ENCODE measurements at places on chromosomes 2 and 18.

DNA sequence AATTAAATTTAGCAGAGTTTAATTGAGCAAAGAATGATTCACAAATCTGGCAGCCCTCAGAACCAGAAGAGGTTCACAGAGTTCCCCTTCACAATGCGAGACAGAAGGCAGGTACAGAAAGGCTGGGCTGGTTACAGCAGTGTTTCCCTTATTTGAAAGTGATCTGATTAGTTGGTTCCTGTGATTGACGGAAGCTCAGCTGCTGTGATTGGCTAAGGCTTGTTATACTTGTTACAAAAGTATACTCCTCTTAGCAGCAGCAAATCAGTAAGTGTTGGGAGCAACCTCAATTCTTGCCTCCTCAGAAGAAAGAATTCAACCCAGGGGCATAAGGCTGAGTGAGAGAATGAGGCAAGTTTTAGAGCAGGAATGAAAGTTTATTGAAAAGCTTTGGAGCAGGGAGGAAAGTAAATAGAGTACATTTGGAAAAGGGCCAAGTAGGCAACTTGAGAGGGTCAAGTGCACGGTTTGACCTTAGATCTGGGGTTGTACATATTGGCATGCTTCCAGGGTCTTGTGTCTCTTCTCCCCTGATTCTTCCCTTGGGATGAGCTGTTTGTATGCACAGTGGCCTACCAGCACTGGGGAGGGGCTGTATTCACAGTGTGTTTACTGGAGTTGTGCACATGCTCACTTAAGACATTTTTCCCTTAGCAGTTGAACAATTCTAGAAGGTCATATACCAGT lies 431.8 kb upstream of the RAB12 start:
- no peak for DNase-seq

DNA sequence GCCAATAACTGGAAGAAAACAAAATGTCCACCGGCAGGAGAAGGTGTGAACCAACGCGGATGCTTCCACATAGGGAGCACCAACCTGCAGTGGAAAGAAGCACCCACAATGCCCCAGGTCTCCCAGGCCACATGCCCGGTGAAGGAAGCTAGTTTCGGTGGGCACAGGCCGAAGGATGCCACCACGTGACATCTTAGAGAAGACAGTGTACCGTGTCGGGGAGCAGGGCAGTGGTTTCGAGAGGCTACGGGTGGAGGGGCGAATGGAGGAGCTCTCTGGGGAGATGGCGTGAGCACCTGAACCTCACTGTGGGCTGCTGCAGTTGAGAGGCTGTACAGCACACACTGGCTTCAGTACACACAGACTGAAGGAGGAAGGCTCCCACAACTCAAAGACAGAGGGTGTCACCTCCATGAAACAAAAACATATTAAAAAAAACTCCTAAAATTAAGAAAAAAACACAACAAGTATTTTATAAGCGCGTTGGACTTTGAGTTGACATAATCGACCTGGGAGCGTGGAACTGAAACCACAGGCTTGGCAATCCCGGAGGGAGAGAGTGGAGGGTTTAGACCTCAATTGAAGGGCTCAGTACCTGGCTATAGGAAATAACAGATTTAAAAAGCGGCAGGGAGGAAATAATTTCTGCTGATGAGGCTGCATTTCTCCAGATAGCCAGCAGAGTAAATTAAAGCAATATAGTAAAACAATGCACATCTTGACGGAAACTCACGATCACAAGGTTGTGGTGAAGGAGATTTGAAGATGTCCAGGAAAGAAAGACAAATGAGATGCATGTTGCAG lies 160.1 kb downstream of the RTP5 start:
- DNase-seq, result no peak

DNA sequence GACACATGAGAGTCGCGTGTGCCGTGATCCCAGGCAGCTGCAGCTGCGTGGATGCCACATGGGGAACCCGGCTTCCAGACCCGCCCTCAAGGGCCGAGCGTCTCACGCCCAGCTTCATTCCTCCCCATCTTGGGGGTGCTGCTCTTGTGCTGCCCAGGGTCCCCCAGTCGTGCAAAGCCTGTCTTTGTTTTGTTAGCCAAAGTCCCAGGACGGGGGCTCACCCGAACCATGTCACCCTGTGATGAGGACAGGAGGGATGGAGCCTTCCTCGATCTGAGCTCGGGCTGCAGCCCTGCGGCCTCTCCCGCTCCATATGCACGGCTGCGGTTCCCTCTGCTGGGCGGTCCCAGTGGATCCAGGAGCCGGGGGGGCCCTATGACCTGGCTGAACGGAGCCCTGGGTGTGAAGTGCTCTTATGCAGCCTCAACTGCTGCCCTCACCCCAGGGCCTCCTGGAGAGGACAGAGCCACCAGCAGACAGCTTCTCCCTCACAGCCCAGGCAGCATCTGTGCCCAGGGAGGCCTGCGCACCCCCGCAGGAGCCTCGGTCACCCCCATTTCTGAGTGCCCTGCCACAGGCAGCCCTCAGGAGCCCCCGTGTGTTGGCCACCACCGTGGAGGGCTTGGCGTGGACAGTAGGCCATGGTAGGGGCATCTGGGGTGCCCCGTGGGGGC lies 99.0 kb upstream of the CTDP1 start:
- no peak for DNase-seq

DNA sequence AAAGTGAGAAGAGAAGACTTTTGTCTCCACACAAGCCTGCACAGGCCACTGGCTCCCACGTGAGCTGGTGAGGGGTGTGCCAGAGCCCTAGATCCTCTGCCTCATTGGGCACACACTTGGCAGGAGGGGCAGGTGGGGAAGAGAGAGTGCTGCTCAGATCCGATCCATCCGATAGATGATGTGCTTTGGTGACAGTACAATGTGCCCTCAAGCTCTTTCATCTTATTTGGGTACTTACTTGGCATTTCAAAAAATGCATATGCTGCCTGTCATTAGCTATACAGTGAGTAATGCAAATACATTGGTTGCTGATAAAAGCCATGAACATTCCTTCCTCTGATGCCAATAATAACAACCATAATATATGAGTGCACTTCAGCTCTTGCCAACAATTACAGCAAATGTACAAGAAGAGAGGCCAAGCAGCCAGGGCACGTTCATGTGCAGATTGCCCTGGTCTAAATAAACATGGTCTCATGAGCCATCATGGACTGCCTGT lies 255.3 kb downstream of the VAPA start:
- DNase-seq, result no peak

- DNase-seq, result no peak
Measured at GRCh38 chr18:74291472-74291770, 342 bp downstream of the CYB5A start.

DNA sequence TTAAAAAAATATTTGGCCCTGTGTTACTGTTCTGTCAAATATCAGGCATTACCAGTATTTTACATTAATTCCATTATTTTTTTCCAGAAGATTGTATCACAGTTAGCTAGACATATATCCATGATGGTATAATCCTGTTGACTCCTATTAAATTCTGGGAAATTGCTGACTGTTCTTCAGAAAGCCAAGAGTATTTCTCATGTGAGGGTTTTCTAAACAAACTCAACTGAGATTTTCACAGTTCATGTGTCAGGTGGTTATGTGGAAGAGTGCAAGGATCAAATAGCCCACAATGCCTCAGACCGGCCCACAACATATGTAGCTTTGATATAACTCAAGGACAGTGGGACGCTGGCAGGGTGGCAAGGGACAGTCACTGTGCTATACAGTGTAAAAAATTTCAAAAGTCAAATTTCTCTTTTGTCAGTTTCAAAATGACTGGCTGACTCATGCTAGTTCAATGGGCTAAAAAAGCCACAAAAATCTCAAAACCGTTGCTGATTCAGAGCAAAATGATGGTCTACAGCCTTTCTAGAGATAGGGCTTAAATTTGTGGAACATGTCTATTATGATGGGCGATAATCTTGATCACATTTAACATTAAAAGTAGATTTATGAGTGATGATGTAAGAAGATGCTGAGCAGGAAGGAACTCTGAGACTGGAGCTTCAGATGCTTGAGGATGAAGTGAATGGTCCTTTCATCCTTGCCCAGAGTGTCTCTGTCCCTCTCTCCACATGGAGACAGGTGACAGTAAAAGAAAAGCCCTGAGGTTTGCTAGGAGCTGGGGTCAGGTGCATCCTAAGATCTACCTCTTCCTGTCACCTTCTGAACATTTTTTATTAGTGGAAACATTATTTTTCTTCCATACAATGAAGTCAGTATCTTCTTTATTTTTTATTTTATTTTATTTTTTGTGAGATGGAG lies 175.8 kb upstream of the PIEZO2 start:
- DNase-seq, result peak; percentile 2

GRCh38 chr2:176130147-176130956 lies 847 bp downstream of the HOXD8 start:
- DNase-seq, result no peak

DNA sequence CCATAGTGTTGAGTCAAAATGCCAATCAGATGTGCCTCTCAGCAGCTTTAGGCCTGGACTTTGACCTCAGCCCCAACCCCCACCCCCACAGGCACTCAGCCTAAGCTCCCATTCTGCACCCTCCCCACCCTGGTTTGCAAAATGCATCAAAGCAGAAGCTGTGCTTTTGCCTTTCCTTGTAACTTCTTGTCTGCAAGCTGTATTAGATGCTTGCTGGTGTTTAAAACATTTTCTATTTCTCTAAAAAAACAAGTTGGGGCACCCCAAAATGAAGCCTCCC lies 26.6 kb upstream of the STEAP3 start:
- DNase-seq, result no peak

- no peak for DNase-seq
Measured at GRCh38 chr2:158979772-158980171, 11.3 kb downstream of the TANC1 start.

DNA sequence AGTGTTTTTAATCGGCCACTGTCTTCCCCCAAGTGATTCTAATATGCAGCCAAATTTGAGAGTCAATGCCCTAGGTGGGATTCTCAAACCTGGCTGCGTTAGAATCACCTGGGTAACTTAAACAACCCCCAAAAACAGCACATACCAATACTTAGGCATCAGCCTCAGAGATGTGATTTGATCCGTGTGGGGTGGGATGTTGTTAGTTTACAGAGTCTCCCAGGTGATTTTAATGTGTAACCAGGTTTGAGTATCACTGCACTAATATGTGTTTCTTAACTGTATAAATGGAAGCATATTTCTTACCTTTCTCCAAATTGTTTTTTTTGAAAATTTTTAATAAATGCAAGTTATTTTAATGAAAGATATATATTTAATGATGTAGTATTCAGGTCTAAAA lies 135.4 kb downstream of the PLCL1 start:
- DNase-seq, result no peak

DNA sequence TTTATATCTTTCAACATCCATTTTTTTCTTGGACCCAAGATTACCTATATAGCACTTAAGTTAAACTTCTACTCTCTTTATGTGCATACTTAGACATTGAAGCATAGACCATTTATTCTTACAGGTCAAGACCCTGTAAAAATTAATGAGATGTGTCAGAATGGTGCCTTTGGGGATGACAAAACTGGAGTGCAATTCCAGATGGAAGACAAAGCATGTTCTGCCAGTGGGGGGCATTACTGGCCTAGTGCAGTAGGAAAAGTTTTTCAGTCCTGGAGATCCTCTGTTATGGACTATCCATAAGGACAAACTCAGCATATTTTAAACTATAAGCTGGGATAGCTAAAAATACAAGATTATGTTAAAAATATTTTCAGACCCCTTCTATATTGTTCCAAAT lies 57.8 kb upstream of the MMADHC start:
- no peak for DNase-seq

DNA sequence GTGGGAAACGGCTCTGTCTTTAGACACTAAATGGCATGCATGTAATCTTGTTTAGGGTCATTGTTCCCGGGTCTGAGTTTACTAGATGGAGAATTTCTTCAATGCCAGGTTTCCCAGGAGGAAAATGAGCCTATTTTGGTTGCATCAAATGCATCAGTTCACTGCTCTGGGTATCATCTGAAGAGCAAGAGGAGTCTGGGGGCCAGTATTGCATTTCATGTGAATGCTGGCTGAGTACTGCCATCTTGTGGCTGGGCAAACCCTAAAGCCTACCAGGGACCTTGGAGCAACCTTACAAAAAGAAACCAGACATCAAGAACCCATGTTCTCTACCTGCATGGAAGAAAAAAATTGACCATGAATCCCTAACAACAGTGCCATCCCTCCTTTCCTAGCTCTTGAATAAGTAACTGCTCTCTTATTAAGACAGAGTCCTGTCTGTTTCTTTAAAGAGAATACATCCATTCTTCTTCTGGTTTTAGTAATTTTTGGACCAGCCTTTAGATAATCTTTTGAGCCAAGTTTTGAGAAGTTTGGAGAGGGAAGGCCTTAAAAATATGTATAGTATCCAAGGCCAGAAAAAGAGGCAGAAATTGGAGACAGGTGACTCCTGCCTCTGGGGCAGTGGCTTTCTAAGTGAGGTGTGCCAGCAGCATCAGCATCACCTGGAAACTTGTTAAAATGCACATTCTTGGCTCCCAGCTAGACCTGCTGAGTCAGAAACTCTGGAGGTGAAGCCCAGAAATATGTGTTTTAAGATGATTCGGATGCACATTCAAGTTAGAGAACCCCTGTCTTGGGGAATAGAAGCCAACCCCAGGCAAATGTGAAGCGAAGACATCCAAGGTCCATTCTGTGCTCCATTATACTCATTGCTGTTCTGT lies 261.0 kb upstream of the CXCR4 start:
- DNase-seq, result peak; percentile 47

GRCh38 chr18:61157451-61157850 lies 175.8 kb upstream of the CDH20 start:
- no peak for DNase-seq

GRCh38 chr2:179098080-179098689 lies 48.2 kb upstream of the CCDC141 start:
- DNase-seq, result no peak

- no peak for DNase-seq
Measured at GRCh38 chr2:189631849-189632248, 29.4 kb upstream of the ASNSD1 start.

GRCh38 chr2:99297994-99298393 lies 3.0 kb downstream of the LYG1 start:
- DNase-seq, result no peak

GRCh38 chr2:70808983-70809958 lies 11.1 kb downstream of the CLEC4F start:
- DNase-seq, result no peak

DNA sequence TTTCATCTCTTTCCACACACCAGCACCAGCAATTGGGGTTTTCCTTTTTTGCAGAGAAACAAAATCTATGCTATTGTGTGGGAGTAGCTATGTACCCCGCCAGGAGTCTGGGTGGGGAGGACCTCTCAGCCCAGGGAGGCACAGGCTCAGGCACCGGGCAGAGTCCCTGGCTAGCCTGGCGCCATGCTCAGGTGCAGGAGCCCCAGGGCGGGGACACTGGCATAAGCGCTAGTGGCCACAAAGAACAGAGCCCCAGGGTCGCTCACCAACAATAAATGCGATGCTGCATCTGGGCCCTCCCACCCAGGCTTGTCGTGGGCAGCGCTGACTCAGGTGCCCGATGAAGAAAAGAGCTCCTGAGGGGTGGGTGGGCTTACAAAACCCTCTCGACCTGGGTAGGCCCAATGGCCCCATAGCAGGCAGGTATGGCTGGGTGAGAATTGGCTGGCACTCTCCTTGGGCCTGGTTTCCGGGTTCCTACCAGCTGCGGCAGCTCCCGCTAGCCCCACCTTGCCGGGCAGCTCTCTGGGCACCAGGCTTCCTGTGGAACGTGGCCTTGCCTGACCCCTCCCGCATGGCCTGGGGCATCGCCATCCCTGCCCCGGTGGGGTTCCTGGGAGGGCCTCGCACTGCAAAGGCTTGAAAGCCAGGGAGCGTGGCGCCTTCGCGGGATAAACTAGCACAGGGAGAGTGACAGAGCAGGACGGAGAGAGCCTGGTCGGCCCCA lies 31.8 kb upstream of the COL6A3 start:
- DNase-seq, result no peak

Data from stimulated activated CD8-positive, alpha-beta memory T cell treated with anti-CD3 and anti-CD28 coated beads, Interleukin-2, amount 100 ng/mL, for 48 hours (primary cell).